ENCODE measurements at places on chromosomes 6 and 20. TPM values are rescaled to one million over a fixed set of nuclear protein-coding genes. Genes with fewer than 3 reads are reported as not detected.

Gene OXT
- not detected for total RNA-seq

Gene SLC44A4
- total RNA-seq, result 7.5 TPM

Gene PAK5
- 0.14 TPM for total RNA-seq

Gene XKR7
- total RNA-seq, result not detected

Gene C6orf118
- not detected for total RNA-seq

Gene GUCA1A
- total RNA-seq, result not detected

Gene IRAK1BP1
- 3.6 TPM for total RNA-seq

Gene SLC17A5
- total RNA-seq, result 15.0 TPM

Gene LPA
- not detected for total RNA-seq

Gene ZNF311
- 0.92 TPM for total RNA-seq

Gene COX7A2
- 388 TPM for total RNA-seq

Gene DNAAF9
- total RNA-seq, result 11.2 TPM

Gene TUBB1
- not detected for total RNA-seq

Gene TSPO2
- total RNA-seq, result not detected

Gene RIMS4
- total RNA-seq, result not detected

Gene CDK19
- total RNA-seq, result 2.9 TPM

Gene CLIC5
- not detected for total RNA-seq

Gene PFDN6
- 65.0 TPM for total RNA-seq

Gene BTBD9
- 3.7 TPM for total RNA-seq

Gene NQO2
- total RNA-seq, result 24.8 TPM

Gene PET117
- total RNA-seq, result 16.1 TPM

Gene HRH3
- total RNA-seq, result not detected

Gene SNAP25
- 0.33 TPM for total RNA-seq

Gene TSBP1
- not detected for total RNA-seq

Gene MLN
- total RNA-seq, result not detected

Gene LY6G5C
- total RNA-seq, result 0.79 TPM

Gene FOXS1
- not detected for total RNA-seq

Gene MYO6
- 15.1 TPM for total RNA-seq

Gene ZBTB24
- total RNA-seq, result 5.5 TPM

Gene MYB
- 1.6 TPM for total RNA-seq

Gene SLC13A3
- total RNA-seq, result 3.2 TPM

Gene CD40
- total RNA-seq, result 6.2 TPM

Gene THBS2
- total RNA-seq, result 3.3 TPM

Gene RSPH4A
- total RNA-seq, result not detected

Gene DAAM2
- total RNA-seq, result 1.9 TPM

Gene CDH22
- total RNA-seq, result not detected

Gene ZSCAN31
- 5.0 TPM for total RNA-seq

Gene MTCH1
- 169 TPM for total RNA-seq

Gene RAD21L1
- not detected for total RNA-seq

Gene GFOD1
- total RNA-seq, result 8.4 TPM

Gene MPIG6B
- 0.49 TPM for total RNA-seq

Gene NMBR
- not detected for total RNA-seq
